ENCODE measurements at places on chromosomes 4 and X. TPM values are rescaled to one million over a fixed set of nuclear protein-coding genes. Genes with fewer than 3 reads are reported as not detected.

GRCh38 chr4:145563293-145563985 is 55.7 kb upstream of the MMAA start:
- no peak for DNase-seq

GRCh38 chr4:60897415-60897814 is 302.7 kb upstream of the ADGRL3 start:
- DNase-seq: peak; percentile 34

- DNase-seq: peak; percentile 72
Observed at GRCh38 chr4:158033416-158034120, 139.3 kb downstream of the GASK1B start.

DNA sequence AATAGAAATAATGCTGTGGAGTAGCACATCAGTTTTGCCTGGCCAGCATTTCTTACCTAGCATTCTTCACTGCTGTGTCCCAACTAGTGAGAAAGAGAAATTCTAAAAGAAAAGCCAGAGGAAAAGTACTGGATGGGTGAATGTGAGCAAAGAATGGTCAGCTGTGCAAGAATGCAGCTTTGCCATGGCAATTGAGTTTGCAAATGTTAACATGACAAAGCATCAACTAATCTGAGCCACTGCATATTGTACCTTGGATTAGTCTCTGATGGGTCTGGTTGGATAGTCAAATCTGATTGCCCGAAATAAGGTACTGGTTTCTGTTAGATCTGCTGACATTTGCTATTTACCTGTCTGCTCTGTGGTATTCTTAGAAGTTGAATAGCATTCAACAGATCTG is 38.7 kb downstream of the ADD1 start:
- DNase-seq: no peak

DNA sequence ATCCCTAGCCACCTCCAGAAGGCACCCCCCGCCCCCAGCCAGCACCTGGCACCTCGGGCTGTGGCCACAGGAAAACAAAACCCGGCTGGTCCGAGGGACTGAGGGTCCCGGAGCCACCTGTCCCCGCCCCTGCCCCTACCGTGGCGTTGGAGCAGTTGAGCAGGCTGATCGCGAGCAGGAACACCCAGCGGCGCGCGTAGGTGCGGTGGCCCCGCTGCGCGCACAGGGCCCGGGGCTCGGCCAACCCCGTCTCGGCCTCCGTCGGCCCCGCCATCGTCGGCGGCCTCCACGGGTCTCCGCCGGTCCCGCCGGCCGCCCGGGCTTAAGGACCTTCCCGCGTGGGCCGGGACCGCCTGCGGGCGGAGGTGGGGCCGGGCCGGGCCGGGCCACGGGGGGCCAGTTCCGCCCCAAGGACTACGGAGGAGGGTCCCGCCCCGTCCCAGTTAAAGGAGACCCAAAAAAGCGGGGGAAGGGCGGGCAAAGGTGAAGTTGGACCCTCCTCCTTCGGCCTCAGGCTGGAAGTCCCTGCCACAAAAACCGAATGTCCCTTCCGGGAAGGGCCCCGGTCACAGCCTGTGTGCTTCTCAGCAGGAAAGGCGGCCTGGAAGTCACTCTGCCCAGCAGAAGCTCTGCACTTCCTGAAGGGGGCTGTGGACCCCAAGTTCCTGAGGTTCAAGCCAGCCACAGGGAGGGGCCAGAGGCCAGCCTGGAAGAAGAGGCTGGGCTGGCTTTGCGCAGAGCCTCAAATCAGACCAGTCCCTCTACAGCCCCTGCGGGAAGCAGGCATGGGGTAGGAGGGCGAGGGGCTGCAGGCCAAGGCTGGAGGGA is at the start of gene SLC49A3:
SLC49A3 (minus strand) TSS at position 298 of the 828 bp plus-strand sequence; CDS start at position 274, 24 bp downstream.
- DNase-seq: no peak

CLRN2 gene
- not detected for total RNA-seq

MID1 gene
- total RNA-seq: 56.8 TPM

NWD2 gene
- total RNA-seq: 2.4 TPM

Data from umbilical cord (tissue), 2 donors.